Type B pancreatic cell (in vitro differentiated cells): ENCODE measurements at places on chromosomes 1 and 21. TPM values are rescaled to one million over a fixed set of nuclear protein-coding genes. Genes with fewer than 3 reads are reported as not detected.

AP4B1 gene
- total RNA-seq = 13.5 and 22.4 TPM in 2 replicates

SMAP2 gene
- total RNA-seq = 16.8 and 20.9 TPM in 2 replicates

- peak; percentile 55 for DNase-seq
- no peak overlapping the region for H3K27ac ChIP-seq
- no peaks in the 10 kb centered on the region for H3K36me3 ChIP-seq
- H3K27me3 ChIP-seq = no peaks in the 10 kb centered on the region
- peaks cover 15% of the 10 kb centered on the region for H3K4me1 ChIP-seq
Observed at GRCh38 chr21:38853421-38853919, 47.7 kb downstream of the ETS2 start.

- no peaks in the 10 kb centered on the region for H3K27me3 ChIP-seq
- no peaks in the 10 kb centered on the region for H3K36me3 ChIP-seq
- DNase-seq = no peak
- no peak overlapping the region for H3K27ac ChIP-seq
- no peaks in the 10 kb centered on the region for H3K4me1 ChIP-seq
Observed at GRCh38 chr1:2904191-2904590, 102.7 kb upstream of the TTC34 start.

DNA sequence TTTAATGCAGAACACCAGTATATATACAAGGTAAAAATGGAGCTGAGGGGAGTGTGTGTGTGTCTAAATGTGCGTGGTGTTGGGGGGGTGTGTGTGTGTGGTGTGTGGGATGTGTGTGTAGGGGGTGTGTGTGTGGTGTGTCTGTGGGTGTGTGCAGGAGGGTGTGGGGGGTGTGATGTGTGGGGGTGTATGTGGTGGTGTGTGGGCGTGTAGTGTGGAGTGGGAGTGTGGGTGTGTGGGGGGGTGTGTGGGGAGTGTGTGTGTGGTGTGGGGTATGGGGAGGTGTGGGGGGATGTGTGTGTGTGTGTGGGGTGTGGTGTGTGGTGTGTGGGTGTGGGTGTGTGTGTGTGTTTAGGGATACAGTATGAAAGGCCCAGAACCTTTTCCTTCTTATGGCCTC lies 202.3 kb upstream of the CACYBP start:
- DNase-seq = no peak
- H3K36me3 ChIP-seq = no peaks in the 10 kb centered on the region
- H3K4me1 ChIP-seq = no peaks in the 10 kb centered on the region
- H3K4me3 ChIP-seq = no peak overlapping the region

DNA sequence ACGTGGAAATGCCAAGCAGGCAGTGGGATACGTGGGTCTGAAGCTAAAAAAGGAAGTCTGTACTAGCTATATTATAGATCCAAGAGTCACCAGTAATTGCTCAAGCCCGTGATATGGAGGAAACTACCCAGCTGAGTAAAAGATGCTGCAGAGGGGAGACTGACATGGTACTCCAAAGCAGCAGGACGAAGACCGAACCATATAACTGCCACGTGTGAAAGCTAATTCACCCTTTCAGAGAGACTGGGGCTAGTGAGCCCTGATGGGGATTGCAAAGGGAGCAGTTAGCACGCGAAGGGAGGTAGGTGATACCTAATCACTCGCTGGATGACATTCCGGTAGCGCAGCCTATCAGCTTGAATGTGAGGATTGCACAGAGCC lies 316 bp downstream of the AP4B1 start:
- peak overlapping the region; percentile 98 for H3K4me3 ChIP-seq
- no peak for DNase-seq
- no peaks in the 10 kb centered on the region for H3K27me3 ChIP-seq
- peaks cover 3% of the 10 kb centered on the region for H3K4me1 ChIP-seq
- peak overlapping the region; percentile 98 for H3K27ac ChIP-seq

- H3K27ac ChIP-seq = no peak overlapping the region
- no peaks in the 10 kb centered on the region for H3K27me3 ChIP-seq
Observed at GRCh38 chr21:28132713-28133112, 860.0 kb downstream of the LTN1 start.

DNA sequence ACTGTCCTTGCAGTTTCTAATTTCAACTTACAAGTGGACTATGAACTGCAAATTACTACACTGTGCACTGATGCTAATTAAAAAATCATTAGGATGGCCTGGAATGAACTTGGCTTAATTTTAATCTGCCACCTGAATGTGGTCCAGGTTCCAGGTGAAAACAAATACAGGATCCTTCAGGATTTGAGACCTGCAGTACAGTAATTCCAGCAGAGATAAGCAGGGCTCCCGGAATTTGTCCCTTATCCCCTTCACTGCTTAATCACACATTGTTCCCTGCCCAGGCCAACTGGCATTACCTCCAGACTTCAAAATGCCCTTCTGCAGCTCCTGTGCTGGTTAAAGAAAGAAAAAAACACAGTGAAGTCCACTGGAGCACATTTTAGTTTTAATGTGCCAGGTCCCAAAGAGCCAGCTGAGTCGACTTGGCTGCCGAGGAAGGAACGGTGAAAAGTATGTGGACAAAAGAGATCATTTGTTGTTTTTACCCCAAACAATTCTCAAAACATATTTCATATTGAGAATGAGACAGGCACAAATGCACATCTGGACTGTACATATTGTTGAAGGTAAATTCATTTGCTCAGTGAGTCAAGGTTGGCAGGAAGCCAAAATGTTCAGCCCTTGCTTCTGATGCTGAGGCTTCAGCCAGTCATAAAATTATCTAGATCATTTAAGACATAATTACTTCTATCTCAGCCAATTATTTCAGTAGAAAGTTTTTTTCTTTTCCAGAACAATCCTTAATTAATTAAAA lies 28.3 kb downstream of the DEGS1 start:
- no peaks in the 10 kb centered on the region for H3K36me3 ChIP-seq
- H3K4me3 ChIP-seq = peak overlapping the region; percentile 38
- no peaks in the 10 kb centered on the region for H3K27me3 ChIP-seq
- H3K27ac ChIP-seq = peak overlapping the region; percentile 95

GRCh38 chr1:246355411-246356230 lies 151.5 kb downstream of the SMYD3 start:
- peaks cover 4% of the 10 kb centered on the region for H3K36me3 ChIP-seq
- H3K27ac ChIP-seq = no peak overlapping the region
- H3K27me3 ChIP-seq = no peaks in the 10 kb centered on the region
